Posterior cingulate gyrus (tissue), 11 donors: ENCODE measurements at places on chromosomes 3 and 15.
A peak's percentile ranks its signal among the peaks of the same experiment; 100 is the strongest.

DNA sequence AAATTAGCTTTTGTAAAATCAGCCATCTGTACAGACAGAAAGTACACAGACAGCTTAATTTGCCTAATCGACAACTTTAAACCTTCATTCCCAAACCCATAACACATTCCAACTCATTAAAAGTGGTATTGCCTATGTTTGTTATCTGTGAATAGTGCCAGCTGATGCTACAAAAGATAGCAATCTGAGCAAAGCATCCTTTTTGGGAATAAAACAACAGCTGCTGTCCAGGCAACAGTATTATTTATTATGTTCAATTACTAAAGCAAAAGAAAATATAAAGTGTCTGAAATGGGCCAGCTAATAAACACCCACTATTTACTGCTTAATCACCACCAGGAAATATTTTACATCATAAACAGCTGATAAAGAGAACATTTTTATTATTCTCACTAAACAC is 134.8 kb upstream of the ABI3BP start:
- no peak for DNase-seq

GRCh38 chr15:96292635-96293034 is 37.9 kb upstream of the NR2F2 start:
- DNase-seq: no peak

DNA sequence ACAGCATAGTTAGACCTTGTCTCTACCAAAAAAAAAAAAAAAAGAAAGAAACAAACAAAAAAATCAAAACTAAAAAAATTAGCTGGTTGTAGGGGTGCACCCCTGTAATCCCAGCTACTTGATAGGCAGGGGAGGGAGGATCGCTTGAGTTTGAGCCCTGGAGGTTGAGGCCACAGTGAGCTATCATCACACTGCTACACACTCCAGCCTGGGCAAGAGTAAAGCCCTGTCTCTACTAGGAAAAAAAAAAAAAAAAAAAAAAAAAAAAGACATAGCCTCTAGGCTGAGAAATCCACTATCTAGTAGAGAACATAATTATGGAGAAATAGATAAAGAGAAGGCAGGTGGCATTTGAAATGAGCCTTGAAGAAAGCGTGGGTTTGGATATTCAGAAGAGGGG is 2.2 kb upstream of the CHRNA5 start:
- DNase-seq: no peak

DNA sequence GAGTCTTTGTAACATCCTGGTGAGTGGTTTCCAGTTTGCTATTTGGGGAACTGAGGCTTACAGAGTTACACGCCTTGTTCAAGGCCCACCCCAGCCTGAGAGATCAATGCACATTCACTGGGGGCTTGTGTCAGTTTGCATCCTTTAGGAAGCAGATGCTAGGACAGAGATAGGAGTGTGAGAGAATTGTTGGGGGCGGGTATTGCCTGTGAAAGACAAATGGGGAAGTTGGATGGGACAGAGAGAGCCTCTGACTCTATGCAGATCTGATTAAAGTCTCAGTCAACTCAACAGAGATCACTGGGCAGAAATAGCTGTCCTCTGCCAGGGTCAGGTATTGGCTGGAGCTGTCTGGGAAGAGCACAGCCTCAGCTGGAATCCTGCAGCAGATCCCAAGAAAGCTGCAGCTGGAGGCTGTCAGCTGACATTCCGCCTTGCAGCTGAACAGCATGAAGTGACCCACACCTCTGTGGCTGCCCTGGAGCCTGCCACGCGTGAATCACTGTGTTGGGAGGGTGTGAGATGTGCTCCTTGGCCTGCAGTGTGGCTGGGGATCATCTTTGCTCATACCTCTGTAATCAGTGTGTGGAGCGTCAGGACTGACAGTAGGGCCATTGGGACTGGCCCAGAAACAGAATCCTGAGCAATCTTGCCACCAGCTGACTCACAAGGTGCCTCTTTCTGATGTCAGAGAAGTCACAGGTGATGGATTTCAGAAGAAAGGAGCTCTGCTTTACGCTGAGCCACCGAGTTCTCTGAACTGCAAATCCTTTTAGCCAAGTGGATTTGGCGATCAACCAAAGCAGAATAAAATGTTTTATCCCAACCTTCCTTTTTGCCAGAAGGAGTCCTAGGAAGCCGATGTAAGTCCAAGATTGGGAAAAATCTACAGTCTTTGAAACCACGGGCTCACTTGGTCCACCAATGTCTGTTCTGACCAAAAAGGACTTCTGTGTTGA is 284.1 kb upstream of the LRRFIP2 start:
- peak; percentile 71 for DNase-seq

DNA sequence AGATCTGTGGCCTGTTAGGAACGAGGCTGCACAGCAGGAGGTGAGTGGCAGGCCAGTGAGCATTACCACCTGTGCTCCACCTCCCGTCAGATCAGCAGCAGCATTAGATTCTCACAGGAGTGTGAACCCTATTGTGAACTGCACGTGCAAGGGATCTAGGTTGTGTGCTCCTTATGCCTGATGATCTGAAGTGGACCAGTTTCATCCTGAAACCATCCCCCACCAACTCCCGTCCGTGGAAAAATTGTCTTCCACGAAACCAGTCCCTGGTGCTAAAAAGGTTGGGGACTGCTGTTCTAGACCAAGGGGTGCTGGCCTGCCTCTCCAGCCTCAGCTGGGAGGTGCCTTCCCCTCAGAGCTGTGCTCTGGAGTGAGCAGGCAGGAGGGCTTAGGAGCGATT is 61.4 kb downstream of the RPLP1 start:
- DNase-seq: no peak

- DNase-seq: no peak
Observed at GRCh38 chr15:89217686-89218376, 3.5 kb downstream of the RLBP1 start.

DNA sequence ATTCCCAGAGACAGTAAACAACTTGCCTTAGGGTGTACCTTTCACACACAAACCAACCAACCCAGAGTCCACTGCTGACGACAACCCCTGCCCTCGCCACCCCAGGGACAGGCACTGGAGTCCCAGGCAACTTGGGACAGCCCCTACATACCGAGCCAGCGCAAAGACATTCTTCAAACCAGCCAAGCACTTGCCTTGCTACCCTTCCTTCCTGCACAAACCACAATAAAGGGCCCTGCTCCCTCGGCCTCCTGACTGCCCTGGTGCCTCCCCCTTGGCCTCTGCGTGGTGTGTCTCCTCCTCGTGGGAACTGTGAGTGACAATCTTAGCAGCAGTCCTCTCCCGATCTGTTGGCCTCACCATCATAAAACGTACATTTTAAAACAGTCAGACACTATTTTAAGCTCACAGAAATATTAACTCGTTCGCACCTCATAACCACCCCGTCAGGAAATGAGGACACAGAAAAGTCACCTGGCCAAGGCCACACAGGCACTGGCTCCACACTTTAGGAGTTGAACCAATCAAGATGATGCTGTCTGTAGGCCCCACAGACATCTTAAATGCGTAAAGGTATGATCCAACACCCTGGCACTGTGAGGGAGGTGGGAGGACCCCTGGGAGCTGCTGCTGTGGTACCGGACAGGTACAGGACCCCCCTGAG is 113.8 kb downstream of the ADCY5 start:
- no peak for DNase-seq

DNA sequence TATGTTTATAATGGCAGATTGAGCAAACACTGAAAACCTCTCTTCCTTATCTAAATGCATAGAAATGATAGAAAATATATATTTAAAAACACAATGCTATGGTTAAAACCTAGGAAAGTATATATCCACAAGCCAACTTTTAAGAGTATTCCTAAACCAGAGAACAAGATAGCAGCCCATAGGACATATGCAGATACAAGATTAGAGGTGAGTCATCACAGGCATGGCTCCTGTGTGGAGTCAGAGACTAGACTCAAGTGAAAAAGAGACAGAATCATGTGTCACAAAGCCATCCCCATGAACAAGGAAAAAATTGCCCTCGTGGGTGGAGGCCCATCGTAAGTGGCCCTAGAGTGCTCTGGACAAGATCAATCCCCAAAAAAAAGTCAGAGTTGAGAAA is 199.4 kb upstream of the PPP2R3A start:
- no peak for DNase-seq

GRCh38 chr3:134938029-134938525 is 143.0 kb downstream of the EPHB1 start:
- DNase-seq: no peak

GRCh38 chr3:32421991-32422859 is 30.6 kb downstream of the CMTM7 start:
- peak; percentile 86 for DNase-seq

DNA sequence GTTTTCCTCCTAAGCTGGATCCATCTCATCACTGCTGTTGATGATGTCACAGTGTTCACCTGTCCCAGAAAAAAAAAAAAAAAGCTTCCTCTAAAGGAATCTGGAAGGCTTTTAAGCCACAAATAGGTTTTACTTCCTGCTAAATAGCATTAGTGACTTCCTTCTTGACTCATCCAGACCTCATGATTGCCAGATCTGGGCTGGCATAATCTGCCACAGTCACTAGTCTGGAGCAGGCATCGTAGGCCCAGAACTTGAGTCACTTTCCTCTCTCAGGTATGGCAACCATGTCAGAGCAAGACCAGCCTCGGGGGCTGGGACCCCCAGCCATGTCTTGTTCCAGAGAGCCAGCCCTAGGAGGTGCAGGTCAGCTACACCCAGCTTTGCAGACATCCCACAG is 266.5 kb upstream of the CADM2 start:
- no peak for DNase-seq

DNA sequence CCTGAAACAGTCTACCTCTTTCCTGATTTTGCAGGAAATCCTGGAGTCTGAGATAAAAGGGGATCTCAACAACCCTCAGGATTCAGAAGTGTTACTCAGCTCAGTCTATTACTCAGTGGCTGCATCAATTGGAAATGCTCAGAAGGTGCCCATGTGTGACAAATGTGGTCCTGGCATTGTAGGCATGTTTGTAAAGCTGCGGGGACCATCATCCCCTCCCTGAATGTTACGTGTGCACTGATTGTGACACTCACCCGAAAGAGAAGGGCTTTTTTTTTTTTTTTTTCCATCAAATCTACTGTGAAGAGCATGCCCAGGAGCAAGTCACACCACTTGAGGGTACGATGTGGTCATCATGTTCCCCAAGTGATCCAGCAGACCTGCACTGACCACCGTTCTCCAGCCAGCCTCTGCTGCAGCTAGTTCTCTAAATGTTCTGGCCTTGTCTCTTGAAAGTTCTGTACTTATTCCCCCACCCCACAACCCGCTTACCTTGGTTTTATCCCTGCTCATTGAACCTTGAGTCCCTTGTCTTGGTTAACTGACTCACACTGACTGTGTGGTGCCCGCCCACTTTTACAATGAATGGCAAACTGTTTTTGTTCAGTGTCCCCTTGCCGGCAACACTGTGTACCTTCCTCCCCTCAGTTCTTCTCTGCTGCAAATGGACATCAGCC is 19.8 kb downstream of the ST3GAL6 start:
- DNase-seq: no peak

- DNase-seq: no peak
Observed at GRCh38 chr3:128618398-128618726, 32.3 kb downstream of the RPN1 start.

DNA sequence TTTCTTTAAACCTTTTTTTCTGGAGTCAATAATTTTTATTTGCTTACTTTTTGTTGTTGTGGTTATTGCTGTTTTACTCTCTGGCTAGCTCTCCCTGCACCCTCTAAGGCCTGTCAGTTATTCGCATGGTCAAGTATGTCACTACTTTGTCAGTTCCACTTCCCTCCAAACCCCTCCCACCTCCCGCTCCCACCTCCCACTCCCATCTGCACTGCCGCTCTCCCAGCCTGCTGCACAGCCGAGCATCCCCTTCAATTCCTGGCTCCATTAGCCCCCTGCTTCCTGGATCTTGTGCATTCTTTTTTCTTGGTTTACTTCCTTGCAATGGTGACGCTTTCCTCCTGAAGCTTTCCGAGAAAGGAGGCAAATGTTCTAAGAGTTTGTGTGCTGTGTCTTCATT is 218.0 kb downstream of the XXYLT1 start:
- no peak for DNase-seq

GRCh38 chr15:75620841-75621391 is 4.6 kb downstream of the SNUPN start:
- no peak for DNase-seq
